NCI-H1092 treated with DMSO at 0.1 percent for 48 hours (cell line): ENCODE measurements at places on chromosomes 12 and 14.

DNA sequence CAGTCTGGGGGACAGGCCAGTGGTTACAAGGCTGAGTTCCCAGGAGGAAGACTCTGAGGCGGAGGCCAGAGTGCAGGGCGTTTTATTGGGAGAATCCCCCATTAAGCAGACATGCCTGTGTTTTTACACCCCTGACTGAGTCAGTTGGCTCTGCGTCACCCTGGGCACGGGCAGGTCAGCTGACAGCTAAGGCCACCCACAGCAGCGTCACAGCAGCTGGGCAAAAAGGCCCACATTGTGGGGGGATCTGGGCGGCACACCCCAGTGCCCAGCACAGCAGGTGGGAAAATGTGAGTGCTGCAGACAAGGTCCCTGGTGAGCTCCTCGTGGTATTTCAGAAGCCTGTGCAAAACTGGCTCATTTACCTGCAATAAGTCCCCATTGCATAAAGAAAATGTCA is 184.7 kb downstream of the AACS start:
- no peak for DNase-seq

DNA sequence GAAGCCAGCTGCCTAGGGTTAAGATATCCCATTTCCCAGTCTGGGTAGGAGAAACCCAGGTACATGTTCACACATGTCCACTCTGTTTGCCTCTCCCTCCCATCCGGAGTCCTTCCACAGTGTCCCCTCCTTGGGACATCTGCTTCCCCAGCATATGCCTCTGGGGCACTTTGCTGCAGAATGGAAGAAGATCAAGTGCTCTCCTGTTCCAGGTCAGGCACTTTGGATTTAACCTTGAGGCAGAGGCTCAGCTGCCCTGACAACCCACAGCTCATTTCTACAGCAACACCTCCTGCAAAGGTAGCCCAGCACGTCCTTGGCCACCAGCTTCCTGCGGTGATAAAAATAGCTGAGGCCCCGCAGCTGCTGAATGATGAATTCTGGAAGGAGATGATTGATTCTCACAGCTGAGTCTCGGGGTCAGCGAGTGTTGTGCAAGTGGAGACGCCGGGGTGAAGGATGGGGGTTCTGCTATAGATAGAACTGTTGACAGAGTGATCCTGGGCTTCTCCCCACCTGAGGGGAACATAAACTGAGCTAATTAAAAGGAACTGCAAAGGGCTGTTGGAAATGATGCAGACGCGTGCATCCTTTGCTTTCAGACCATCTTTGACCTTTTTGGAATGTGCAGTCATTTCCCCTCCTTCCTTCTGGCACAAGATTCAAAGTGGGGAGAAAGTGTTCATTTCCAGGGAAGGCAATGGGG is 145.0 kb downstream of the SLC38A6 start:
- no peak for DNase-seq

- no peak for DNase-seq
These were observed 107.9 kb downstream of the MYRFL start for GRCh38 chr12:69932676-69933552.

DNA sequence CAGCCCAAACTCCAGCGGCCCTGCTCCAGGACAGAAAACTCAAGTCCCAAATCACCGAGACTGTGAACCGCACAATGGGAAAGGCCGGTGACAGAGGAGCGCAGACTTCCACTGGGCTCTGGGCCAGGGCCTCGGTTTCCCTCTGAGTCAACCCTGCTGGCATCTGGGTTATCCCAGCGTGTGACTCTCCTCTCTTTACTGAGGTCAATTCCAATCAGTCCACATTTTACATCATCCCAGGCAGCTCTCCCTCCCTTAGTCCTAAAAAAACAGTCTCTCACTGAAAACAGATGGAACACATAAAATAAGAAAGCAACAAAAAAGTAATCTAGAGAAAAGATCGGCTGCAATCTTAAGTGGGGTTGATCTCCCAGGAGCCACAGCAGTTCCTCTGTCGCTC is 36.9 kb downstream of the ITPK1 start:
- no peak for DNase-seq

DNA sequence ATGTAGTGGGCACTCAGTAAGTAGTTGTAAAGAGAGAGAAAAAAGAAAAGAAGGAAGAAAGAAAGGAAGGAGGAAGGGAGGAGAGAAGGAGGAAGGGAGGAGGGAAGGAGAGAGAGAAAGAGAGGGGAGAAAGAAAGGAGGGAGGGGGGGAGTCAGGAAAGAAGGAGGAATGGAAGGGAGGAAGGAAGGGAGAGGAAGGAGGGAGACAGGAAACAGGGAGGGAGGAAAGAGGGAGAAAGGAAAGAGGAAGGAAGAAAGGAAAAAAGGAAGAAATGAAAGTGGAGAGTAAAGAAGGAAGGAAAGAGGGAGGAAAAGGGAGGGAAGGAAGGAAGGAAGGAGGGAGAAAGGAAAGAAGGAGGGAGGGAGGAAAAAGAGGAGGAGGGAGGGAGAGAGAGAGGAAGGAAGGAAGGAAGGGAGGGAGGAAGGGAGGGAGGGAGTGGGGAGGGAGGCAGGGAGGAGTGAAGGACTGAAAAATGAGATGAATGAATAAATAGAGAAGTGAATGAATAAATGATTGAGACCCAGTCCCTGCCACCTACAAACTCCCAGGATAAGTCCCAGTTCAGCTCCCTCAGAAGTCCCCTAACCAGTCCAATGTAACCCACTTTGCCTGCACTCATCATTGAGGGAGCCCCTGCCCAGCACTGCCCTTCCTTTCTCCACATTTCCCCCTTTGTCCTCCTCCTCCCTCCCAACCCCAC is 739.0 kb upstream of the TBX3 start:
- DNase-seq = no peak

GRCh38 chr12:39294715-39295114 is 148.2 kb downstream of the KIF21A start:
- no peak for DNase-seq

DNA sequence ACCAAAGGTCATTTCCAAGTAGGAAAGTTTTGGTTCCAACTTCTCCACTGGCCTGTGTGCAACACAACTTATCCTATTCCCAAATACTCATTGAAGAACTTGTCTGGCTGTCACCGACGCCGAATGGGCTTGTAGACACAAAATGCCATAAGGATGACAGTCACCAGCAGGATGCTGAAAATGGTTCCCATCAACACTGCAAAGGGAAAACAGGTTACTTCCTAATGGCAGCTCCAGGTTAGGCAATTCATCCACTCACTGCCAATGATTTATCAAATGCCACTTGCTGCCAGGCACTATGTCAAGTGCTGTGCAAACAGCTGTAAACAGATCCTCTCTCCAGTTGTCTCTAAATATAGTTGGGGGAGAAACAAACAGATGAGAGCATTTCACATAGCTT is 6.1 kb downstream of the C12orf76 start:
- no peak for DNase-seq

GRCh38 chr12:32331133-32331532 is 68.2 kb upstream of the FGD4 start:
- no peak for DNase-seq

DNA sequence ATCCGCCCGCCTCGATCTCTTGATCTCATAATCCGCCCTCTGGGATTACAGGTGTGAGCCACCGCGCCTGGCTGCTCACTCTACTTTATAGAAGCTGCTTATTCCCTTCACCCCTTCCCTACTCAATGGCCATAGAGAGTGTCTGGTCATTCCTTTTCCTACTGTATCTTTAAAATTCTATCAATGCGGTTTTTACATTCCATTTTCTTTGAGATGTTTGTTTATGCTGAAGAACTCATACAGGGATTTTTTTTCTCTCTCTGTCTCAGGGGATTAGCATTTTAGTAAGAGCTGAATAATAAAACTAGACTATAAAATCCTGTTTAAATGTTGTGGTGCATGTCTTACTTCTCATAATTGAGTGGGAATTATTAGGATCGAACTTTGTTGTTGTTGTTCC is 218.6 kb upstream of the FOXN3 start:
- DNase-seq = no peak

GRCh38 chr12:55979069-55979468 is 5.2 kb downstream of the RAB5B start:
- DNase-seq = no peak

GRCh38 chr14:26255213-26255612 is 342.6 kb downstream of the NOVA1 start:
- peak; percentile 25 for DNase-seq

- DNase-seq = no peak
These were observed 178.8 kb downstream of the ESR2 start for GRCh38 chr14:64115401-64115800.

DNA sequence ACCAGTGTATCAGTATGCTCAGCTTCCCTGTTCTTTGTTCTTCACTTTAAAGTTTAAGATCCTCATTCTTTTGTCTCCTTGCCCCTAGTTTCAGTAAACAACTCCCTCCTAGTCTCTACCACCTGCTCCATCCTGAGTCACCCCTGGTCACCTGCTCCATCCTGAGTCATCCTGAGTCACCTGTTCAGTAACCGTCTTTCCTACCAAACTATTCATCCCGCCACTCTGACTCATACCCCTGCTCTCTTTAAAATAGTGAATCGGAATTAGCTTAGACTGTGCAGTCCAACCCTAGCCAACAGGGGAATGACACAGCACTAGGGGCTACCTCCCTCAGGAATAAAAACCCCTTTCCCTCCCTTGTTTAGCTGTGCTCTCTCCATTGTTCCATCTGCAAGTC is 888.1 kb upstream of the MDGA2 start:
- DNase-seq = no peak

DNA sequence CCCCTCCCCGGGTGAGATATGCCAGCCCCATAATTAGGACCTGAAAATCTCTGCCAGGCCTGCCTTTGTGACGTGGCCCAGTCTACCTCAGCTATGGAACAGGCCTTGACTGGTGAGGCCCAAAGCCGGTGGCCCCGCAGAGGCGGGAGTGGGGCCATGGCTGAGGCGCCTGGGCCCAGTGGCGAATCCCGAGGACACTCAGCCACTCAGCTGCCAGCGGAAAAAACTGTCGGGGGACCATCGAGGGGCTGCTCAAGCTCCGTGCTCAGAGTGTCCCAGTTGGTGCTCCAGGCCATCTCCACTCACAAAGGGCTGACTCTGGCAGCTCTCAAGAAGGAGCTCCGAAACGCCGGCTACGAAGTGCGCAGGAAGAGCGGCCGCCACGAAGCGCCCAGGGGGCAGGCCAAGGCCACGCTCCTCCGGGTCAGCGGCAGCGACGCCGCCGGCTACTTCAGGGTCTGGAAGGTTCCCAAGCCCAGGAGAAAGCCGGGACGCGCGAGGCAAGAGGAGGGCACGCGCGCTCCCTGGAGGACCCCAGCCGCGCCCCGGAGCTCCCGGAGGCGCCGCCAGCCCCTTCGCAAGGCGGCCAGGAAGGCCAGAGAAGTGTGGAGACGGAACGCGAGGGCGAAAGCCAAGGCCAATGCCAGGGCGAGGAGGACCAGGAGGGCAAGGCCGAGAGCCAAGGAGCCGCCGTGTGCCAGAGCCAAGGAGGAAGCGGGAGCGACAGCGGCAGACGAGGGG is 21.4 kb downstream of the ZNF641 start:
- no peak for DNase-seq

DNA sequence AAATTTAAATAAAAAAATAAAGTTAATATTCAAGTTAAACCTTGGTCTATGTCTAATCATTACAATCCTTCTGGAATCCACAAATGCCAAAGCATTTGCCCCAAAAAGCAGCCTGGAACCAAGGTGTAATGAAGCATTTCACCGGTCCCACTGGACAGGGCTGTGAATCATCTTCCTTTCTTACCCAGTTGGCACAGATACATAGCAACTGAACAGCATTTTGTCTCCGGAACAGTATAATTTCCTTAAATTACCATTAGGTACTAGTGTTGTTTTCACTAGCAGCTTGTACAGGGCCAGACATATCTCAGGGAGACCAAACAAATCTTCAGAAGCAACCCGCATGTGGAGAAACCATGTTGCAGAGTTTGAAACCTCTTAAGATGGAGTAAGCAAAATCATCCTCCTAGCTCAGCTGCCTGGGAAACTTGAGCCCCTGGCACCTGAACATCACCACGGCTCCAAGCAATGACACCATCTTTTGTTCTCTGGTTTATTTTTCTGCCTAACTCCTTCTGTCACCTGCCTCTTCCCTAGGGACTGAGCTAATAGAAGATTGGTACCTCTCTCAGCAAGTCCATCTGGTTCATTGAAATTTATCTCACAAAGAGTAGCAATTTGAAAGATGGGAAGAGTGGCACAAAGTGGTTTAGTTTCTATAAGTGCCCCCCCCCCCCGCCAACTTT is 17.9 kb upstream of the MDM1 start:
- DNase-seq = peak; percentile 92

GRCh38 chr12:22048351-22049041 is 2.5 kb downstream of the CMAS start:
- DNase-seq = no peak

DNA sequence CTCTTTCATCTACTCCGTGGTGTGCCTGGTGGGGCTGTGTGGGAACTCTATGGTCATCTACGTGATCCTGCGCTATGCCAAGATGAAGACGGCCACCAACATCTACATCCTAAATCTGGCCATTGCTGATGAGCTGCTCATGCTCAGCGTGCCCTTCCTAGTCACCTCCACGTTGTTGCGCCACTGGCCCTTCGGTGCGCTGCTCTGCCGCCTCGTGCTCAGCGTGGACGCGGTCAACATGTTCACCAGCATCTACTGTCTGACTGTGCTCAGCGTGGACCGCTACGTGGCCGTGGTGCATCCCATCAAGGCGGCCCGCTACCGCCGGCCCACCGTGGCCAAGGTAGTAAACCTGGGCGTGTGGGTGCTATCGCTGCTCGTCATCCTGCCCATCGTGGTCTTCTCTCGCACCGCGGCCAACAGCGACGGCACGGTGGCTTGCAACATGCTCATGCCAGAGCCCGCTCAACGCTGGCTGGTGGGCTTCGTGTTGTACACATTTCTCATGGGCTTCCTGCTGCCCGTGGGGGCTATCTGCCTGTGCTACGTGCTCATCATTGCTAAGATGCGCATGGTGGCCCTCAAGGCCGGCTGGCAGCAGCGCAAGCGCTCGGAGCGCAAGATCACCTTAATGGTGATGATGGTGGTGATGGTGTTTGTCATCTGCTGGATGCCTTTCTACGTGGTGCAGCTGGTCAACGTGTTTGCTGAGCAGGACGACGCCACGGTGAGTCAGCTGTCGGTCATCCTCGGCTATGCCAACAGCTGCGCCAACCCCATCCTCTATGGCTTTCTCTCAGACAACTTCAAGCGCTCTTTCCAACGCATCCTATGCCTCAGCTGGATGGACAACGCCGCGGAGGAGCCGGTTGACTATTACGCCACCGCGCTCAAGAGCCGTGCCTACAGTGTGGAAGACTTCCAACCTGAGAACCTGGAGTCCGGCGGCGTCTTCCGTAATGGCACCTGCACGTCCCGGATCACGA is 2.2 kb downstream of the SSTR1 start:
- DNase-seq = no peak
